ENCODE measurements at places on chromosomes 3 and 15. TPM values are rescaled to one million over a fixed set of nuclear protein-coding genes. Genes with fewer than 3 reads are reported as not detected.

Gene TM6SF1
- total RNA-seq = 0.18 TPM

Gene GRK7
- total RNA-seq = not detected

Gene SQOR
- total RNA-seq = 74.4 TPM

Gene KLHL6
- 0.01 TPM for total RNA-seq

Gene WDR53
- 10.2 TPM for total RNA-seq

Gene ADAMTSL3
- 0.56 TPM for total RNA-seq

Gene CELSR3
- 3.8 TPM for total RNA-seq

Gene AMOTL2
- 52.1 TPM for total RNA-seq

Gene RETNLB
- not detected for total RNA-seq

Gene VWA5B2
- total RNA-seq = 0.20 TPM

Gene SUCLG2
- 44.1 TPM for total RNA-seq

Gene AADACL2
- not detected for total RNA-seq

Gene SLC22A13
- 0.07 TPM for total RNA-seq

Gene CD80
- not detected for total RNA-seq

Gene SPATA12
- total RNA-seq = 0.32 TPM

Gene EFCC1
- not detected for total RNA-seq

Gene CLASP2
- 19.9 TPM for total RNA-seq

Gene CEP152
- 3.5 TPM for total RNA-seq

Gene CCR8
- not detected for total RNA-seq

Gene CTXN2
- 0.02 TPM for total RNA-seq

Gene ILDR1
- total RNA-seq = not detected

Gene TBC1D23
- total RNA-seq = 14.3 TPM

Gene PROS1
- total RNA-seq = 9.9 TPM

Gene RBPMS2
- total RNA-seq = 7.2 TPM

Gene EXD1
- 0.35 TPM for total RNA-seq

Gene CYP19A1
- total RNA-seq = 0.47 TPM

Gene GHSR
- total RNA-seq = not detected

Gene ACTRT3
- 3.5 TPM for total RNA-seq

Gene STX19
- total RNA-seq = not detected

Gene EPHB1
- 0.24 TPM for total RNA-seq

Gene TMEM158
- 9.7 TPM for total RNA-seq

Gene KCNMB2
- total RNA-seq = not detected

Gene GRIP2
- 1.5 TPM for total RNA-seq

Gene PLXND1
- total RNA-seq = 103 TPM

Gene CPEB1
- 3.3 TPM for total RNA-seq

Gene GNAT1
- 0.48 TPM for total RNA-seq

Gene NOX5
- total RNA-seq = 0.18 TPM

Gene VGLL3
- 16.1 TPM for total RNA-seq

Gene GOLGA8T
- 1.9 TPM for total RNA-seq

Gene KCTD6
- 6.6 TPM for total RNA-seq

Gene IMPG2
- not detected for total RNA-seq

Gene ERICH6
- total RNA-seq = 0.07 TPM

Gene ST8SIA2
- 0.37 TPM for total RNA-seq

Gene DPPA2
- not detected for total RNA-seq

Gene CD86
- total RNA-seq = not detected
